ENCODE measurements at places on chromosomes 12 and 14.

- no peak for DNase-seq
Measured at GRCh38 chr12:89307474-89308253, 44.6 kb downstream of the DUSP6 start.

DNA sequence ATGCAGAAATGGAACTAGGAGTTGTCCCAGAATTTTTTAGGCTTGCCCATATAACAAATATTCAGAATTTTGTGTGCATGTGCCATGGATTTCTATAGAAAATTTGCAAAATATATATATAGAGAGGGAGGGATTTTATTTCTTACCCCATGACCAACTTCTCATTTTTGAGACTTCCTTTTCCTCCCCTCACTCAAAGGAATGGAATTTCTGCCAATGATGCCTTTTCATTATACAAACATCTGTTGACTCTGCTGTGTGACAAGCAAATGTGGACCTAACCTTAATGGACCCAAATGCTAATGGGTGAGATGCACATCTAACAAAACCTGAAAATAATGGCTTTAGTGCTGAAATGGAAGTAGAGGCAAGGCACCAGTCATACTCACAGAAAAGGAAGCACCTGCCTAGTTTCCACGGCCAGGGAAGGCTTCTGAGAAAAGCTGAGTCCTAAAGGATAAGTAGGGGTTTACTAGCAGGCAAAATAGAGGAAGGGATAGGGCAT lies 3.6 kb upstream of the GNG2 start:
- no peak for DNase-seq

DNA sequence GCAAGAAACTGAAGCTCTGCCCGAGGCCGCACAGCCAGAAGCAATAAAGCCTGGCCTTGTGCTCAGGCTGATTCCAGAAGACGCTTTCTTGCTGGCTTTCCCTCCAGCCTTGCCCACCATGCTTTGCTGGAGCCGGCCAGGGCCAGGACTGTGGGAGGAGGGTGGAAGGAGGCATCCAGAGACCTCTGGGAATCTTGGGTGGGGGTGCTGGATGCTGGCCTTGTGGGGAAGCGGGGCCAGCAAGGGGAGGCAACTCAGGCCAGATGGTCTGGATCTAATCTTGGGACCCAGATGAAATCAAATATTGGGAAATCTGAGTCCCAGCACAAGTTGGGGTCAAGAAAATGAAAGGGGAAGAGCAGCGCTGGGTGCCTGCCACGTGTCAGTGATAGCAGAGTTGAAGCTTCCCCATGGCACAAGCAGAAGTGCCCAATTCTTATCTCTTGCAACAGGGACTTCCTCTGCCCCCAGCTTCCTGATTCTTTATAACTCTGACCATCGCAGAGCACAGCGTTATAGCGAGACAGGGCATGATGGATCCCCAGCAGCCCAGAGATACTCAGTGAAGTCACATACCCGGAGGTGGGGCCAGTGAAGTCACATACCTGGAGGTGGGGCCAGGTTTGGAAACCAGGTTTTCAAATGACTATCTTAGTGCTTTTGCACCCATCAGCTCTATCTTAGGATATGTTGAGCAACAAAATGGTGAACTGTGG lies 6.4 kb upstream of the RABGGTA start:
- DNase-seq, result no peak

DNA sequence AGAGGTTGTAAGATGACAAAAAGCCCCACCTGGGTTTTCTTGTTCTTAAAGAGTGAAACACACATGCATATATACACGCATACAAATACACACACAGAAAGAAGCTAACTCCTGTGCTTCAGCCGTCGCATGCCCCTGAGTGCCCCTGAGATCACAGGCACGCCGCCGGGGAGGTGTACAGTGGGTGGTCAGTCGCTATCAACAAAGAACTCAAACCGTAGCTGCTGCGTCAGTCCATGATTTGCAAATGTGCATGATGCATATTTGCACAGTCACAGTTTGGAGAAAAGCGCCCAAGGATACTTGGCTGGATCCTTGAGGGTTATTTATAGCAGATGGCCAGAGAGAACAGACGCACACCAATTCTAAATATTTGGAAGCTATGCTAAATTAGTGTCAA lies 206.9 kb downstream of the TMEM132D start:
- peak; percentile 80 for DNase-seq

DNA sequence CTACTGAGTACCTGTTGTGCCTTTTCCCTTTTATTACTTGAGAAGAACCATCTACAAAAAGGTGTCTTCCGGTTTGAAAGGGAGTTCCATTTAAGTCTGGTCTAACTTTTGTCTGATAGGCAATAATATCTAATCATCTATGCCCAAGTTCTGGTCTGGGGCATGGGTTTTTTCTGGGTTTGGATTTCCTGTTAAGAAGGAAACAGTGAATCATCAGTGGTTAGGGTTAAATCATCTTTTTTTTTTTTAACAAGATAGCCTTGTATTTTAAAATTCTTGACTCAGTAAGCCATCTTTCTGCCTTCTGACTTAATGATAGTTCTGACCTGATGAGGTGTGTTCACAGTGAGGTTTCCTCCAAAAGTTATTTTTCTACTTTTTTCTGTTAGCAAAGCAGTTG lies 29.3 kb upstream of the CPNE8 start:
- DNase-seq, result peak; percentile 23

DNA sequence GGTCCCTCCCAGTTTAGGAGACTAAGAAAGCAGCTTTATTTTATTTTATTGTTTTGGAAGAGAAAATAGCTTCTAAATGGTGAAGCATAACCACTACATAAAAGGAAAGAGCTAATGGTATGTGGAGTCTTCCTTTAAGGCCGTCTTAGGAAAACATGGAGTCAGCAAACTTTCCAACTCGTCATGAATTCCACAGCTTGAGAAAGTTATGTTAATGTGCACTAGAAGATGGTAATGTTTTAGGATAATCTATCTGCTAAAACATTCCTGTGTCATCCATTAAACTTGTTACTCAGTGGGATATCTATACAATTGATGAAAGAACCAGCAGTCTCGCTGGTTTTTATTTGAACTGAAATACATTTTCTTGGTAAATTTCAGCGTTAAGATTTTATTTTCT lies 448.4 kb upstream of the SEL1L start:
- DNase-seq, result no peak

- DNase-seq, result no peak
Measured at GRCh38 chr12:47863467-47863866, 41.3 kb downstream of the VDR start.

DNA sequence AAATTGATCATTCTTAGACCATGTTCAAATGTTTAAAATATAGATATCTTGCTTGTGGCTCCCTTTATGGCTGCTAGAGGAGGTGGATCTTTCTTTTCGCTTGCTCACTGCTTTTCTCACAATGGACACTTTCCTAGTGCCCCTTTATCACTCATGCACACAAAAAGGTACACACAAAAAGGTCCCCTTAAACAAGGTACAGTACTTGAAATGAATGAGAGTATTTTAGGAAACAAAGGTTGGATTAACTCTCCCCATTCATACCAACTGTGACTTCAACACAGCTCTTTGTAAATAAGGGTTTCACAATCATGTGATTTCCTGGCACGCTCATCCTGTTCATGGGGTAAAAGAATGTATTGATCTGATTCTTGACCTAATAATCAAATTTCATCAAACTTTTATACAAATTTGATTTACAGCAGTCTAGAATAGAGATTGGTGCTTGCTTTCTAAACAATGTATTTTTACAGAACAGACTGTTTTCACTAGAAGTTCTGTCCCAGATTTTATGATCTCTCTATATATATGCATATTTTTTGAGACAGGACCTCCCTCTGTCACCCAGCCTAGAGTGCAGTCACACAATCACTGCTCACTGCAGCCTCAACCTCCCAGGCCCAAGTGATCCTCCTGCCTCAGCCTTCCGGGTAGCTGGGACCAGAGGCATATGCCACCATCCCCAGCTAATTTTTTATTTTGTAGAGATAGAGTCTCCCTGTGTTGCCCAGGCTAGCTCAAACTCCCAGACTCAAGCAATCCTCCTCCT lies 34.4 kb upstream of the EPS8 start:
- DNase-seq, result no peak

DNA sequence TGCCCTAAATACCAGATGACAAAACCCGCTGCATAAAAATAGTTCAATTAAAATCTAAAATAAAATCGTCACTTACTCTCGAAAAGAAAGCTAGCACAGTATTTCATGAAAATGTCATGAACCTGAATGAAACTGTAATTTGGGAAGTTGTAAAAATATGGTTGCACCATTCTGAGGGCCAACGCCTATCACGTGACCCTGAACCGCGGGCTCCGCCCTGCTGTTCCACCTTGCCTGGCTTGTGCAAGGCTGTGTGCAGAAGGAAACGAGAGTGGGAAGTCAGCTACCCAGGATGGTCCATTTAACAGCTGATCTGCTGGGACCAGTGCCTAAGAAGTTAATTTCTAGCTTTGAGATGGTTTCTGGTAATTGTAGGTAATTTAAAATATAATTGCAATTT lies 91.7 kb upstream of the BMP4 start:
- no peak for DNase-seq

GRCh38 chr14:105538481-105539049 lies 12.2 kb downstream of the TMEM121 start:
- DNase-seq, result no peak
